Upper lobe of left lung (tissue), 6 donors: ENCODE measurements at places on chromosomes 6 and 20. TPM values are rescaled to one million over a fixed set of nuclear protein-coding genes. Genes with fewer than 3 reads are reported as not detected.

- no peak for DNase-seq
- H3K27me3 ChIP-seq: no peaks in the 10 kb centered on the region
- no peak overlapping the region for H3K4me3 ChIP-seq
- peaks cover 38% of the 10 kb centered on the region for H3K4me1 ChIP-seq
- H3K36me3 ChIP-seq: no peaks in the 10 kb centered on the region
Measured at GRCh38 chr6:166595949-166596348, 9.5 kb upstream of the RAMACL start.

DNA sequence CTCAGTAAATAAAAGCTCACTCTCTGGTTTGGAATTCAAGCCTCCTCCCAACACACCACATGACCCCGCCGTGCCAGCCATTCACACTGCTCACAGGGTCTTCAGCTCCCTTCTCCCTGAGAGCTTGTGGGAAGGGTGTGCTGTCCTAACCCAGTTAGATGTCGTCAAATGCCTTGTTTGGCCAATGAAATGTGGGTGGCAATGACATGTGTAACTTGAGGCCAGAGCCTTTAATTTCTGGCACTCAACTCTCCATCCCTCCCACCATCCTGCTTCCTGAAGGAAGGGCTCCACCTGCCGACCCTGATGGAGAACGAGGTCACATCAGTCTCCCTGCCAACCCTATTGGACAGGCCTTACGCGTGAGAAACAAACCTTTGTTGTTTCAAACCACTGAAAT lies 224.5 kb upstream of the AGPAT4 start:
- no peak overlapping the region for H3K4me3 ChIP-seq
- H3K27me3 ChIP-seq: no peaks in the 10 kb centered on the region
- DNase-seq: no peak

DNA sequence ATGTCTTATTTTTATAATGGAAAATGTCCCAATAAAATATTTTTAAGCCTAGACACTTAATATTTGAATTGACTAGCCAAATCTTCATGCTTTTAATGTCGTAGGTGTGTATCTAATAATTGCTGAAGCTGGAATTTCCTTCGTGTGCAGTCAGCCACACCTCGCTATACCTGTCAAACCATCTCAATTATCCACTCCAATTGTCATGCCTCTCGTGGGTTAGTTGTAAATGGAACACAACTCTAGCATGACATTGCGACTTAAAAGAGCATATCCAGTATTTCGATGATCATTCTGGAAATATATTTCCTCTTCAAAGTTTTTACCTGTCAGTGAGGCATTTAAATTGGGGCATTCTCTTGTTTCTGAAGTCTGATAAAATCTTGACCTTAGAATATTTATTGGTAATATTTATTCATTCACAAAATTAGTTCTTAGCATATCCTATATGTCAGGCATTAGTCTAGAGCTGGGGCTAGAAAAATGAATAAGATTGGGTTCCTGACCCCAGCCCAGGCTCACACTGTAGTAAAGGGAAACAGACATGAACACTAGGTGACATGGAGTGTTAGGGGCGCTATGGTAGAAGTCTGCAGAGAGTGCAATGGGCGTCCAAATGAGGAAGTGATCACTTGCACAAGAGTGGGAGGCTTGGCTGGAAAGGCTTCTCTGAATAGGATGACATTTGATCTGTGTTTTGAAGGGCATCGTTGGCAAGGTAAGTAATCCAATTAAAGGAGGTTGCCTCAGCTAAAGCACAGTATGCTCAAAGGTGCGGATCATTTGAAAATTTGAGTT lies 11.0 kb upstream of the CFAP206 start:
- no peaks in the 10 kb centered on the region for H3K4me1 ChIP-seq
- no peak overlapping the region for H3K27ac ChIP-seq
- no peaks in the 10 kb centered on the region for H3K27me3 ChIP-seq

GRCh38 chr6:152978058-152978457 lies 4.8 kb downstream of the FBXO5 start:
- H3K27me3 ChIP-seq: no peaks in the 10 kb centered on the region
- H3K27ac ChIP-seq: no peak overlapping the region
- H3K36me3 ChIP-seq: peaks cover 21% of the 10 kb centered on the region
- DNase-seq: no peak
- H3K4me1 ChIP-seq: peaks cover 11% of the 10 kb centered on the region

DNA sequence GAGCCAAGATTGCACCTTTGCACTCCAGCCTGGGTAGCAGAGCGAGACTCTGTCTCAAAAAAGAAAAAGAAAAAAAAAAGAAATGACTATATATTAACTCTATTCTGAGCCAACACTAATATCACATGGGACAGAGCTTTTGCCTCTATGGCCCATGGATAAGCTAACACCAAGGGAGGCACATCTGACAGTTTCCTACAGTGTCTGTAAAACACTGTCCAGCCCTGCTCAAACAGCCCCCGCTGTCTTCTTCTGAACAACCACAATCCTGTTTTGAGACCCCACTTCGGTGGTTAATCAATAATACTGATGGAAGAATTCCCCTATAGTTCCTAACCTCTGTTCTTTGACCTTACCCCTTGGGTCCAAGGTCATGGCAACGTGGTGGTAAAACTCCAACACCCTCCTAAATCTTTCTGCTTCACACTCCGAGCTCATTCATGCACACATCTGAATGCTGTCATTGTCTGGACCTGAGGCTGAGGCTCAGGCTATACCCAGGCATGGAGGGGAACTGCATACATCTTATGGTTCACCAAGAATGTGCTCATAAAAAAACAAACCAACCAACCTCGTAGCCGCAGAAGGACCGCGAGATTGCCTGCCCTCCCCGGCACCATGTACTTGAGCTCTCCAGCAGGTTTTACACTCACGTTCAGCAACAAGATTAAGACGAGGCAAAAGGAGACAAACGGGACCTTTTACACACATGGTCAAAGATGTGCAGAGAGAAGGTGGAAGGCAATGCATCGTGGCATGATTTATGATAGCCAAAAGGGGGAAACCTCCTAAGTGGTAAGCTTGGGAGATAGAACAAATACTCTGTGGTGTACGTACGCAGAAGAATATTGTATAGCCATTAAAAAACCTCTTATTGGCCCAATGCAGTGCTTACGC lies 105.4 kb upstream of the NFATC2 start:
- no peaks in the 10 kb centered on the region for H3K27me3 ChIP-seq
- no peak overlapping the region for H3K27ac ChIP-seq
- no peak overlapping the region for H3K4me3 ChIP-seq
- H3K36me3 ChIP-seq: no peaks in the 10 kb centered on the region
- H3K4me1 ChIP-seq: peaks cover 9% of the 10 kb centered on the region
- DNase-seq: no peak

GRCh38 chr20:17024513-17025119 lies 202.2 kb upstream of the PCSK2 start:
- H3K36me3 ChIP-seq: no peaks in the 10 kb centered on the region
- H3K27me3 ChIP-seq: no peaks in the 10 kb centered on the region
- H3K4me1 ChIP-seq: no peaks in the 10 kb centered on the region
- no peak overlapping the region for H3K4me3 ChIP-seq
- no peak for DNase-seq

DNA sequence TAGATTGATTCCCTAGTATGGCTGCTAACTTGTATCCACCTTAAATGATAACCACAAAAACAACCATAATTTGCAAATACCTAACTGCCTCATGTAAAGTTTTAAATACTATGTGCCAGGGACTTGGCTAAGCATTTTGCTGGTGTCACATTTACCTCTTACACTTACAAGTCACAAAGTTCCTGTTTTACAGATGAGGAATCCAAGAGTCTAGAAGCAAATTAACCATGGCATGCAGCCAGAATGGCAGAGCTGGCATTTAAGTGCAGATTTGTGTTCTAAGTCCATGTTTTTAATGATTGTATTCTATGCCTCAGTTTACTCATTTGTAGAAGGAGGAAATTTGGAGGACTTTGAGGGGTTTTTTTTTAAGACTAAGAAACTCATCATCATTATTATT lies 696.7 kb downstream of the PTPRT start:
- H3K27ac ChIP-seq: no peak overlapping the region
- no peaks in the 10 kb centered on the region for H3K4me1 ChIP-seq
- no peaks in the 10 kb centered on the region for H3K36me3 ChIP-seq
- DNase-seq: no peak

DNA sequence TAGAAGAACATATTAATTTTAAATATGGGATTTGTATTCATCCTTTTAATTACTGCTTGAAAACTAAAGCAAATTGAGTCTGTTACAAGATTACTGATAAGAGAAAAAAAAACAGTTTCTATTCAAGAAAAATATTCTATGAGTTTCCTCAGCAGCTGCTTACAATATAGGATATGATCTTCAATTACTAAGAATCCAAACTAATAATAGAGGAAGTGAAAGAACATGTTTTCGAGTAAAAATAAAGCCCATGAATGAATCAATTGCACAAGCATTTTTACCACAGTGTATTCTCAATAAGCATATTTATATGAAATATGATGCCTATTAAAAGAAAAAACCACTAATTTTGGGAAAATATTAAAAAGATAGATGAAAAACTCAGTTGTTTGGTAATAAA lies 63.4 kb downstream of the AHI1 start:
- H3K36me3 ChIP-seq: peaks cover 19% of the 10 kb centered on the region
- no peak overlapping the region for H3K4me3 ChIP-seq
- no peaks in the 10 kb centered on the region for H3K4me1 ChIP-seq
- no peak overlapping the region for H3K27ac ChIP-seq
- no peaks in the 10 kb centered on the region for H3K27me3 ChIP-seq

- no peaks in the 10 kb centered on the region for H3K36me3 ChIP-seq
- no peak overlapping the region for H3K4me3 ChIP-seq
- no peak for DNase-seq
- H3K4me1 ChIP-seq: peaks cover 18% of the 10 kb centered on the region
- H3K27ac ChIP-seq: peak overlapping the region; percentile 52
Measured at GRCh38 chr20:53611449-53611894, 17.8 kb upstream of the ZNF217 start.

The NHLRC1 gene
- total RNA-seq: 3.5 TPM

The BPIFB1 gene
- total RNA-seq: 32.8 TPM

DNA sequence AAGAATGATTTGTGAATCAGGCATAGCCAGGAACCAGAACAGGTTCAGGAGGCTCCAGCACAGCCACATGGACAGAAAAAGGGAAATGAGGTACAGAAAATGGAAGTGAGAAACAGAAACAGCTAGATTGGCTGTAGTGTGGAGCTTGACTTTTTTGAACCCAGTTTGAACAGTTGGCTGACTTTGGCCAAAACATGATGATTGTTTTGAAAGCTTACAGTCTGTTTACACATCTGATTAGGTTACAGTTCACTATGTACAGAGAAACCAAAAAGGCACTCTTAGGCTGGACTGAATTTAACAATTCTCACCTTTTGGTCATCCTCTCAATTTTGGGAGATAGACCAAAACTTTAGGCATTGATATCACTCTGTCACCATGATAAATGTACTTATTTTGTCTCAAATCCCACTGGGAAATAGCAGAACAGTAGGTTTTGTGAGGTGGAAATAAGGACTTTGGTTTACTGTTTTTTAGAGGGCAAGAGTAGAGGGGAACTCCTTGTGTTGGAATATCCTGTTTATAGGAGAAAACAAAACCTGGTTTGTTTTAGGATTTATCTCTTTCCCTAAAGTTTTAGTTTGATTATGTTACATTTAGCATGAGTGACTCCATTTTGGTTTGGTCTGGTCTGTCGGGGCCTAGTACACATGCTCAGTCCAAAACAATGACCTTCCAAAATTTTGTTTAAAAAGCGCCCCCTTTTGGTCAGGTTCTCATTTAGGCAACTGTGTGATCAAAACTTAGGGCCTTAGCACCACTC lies 123.1 kb downstream of the OLIG3 start:
- H3K36me3 ChIP-seq: no peaks in the 10 kb centered on the region
- H3K27me3 ChIP-seq: no peaks in the 10 kb centered on the region
- DNase-seq: no peak
- H3K27ac ChIP-seq: no peak overlapping the region
- H3K4me3 ChIP-seq: no peak overlapping the region
- no peaks in the 10 kb centered on the region for H3K4me1 ChIP-seq

DNA sequence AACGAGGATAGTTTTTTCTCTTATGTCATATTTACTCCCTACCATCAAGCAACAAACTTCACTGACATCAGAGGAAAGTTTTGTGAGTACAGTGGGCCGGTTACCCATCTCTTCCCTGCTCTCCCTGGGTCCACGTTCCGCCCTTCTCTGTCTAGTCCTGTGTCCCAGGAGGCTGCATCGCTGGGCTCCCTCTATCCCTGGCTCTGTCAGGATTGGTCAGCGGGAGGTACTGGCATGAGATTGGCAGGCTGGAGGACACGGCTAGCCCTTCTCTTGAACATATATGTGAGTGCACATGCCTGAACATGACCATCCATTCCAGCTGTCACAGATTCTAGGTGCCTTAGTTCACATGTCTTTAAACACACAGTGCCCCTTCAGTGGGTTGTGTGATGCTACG lies 30.3 kb upstream of the TMEM181 start:
- H3K27ac ChIP-seq: no peak overlapping the region
- H3K4me3 ChIP-seq: no peak overlapping the region
- DNase-seq: no peak
- no peaks in the 10 kb centered on the region for H3K4me1 ChIP-seq

DNA sequence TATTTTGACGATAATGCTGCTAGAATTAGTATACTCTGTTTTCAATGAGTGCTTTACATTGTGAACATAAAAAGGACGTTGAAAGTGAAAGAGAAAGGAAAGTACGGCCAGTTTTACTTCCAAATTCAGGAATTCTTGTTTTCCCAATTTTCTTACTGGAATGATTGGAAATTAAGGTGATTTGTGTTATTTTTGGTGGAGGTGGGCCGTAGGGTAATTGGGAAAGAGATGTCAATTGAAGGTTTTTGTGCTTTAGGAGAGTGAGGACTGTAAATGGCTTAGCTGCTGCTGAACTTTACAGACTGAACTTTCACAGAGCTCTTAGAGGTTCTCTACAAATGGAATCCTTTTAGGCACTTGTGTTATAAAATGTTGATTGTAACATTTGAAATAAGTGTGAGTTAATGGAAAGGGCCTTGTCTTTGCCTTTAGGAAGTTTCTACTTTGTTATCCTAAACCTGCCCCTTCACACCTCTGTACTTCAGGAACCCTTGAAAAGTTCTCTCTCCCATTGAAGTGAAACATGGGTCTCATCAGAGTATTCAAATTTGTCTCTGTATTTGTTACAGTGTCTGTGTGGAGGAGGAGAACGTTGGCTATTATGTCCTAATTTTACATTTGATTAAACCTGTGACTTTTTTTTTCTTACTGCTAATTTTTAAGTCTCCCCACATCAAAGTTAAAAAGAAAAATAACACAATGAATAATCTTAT lies 256.4 kb downstream of the ARID1B start:
- no peaks in the 10 kb centered on the region for H3K27me3 ChIP-seq
- H3K4me3 ChIP-seq: no peak overlapping the region
- H3K36me3 ChIP-seq: no peaks in the 10 kb centered on the region
- no peak for DNase-seq
- peak overlapping the region; percentile 81 for H3K27ac ChIP-seq
- H3K4me1 ChIP-seq: peaks cover 17% of the 10 kb centered on the region

The PAK5 gene
- 0.30 TPM for total RNA-seq

DNA sequence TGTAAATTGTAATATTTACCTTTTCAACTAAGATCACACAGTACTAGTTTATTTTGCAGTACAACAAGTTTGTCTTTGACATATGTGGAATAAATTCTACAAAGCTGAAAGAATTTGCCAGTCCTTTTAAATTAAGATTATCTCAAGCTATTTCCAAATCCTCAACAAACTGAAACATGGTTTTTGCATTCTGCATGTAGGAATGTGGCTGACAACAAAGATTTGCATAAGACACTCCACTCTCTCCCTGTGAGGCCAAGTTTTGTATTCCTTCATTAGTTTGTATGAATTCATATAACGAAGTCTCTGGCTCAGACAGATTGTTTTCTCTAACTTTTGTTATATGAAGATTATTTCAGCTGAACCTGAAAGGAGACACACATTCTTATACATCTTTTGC lies 124.1 kb upstream of the THEMIS start:
- H3K4me3 ChIP-seq: no peak overlapping the region
- no peaks in the 10 kb centered on the region for H3K27me3 ChIP-seq
- H3K27ac ChIP-seq: no peak overlapping the region
- DNase-seq: no peak
- H3K36me3 ChIP-seq: no peaks in the 10 kb centered on the region
- H3K4me1 ChIP-seq: no peaks in the 10 kb centered on the region
